ENCODE measurements at places on chromosomes 4 and X.

DNA sequence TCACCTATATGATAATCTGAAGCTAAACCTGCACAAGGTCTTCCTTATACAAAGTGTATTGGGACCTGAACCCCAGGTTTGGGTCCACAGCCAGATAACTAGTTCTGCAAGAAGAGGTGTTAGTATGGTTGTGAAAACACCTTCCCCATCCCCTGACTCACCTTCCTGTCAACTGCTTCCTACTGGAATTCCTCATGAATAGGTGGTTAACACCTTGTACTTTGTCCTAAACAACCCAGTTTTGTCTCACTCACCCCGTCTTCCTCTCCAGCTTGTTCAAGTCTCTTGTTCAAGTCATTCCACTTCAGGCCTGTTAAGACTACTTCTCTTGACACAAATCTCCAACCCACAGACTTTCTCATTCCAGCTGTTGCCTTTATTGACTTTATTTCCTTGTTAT, 45.5 kb downstream of the CCNG2 start:
- no peak for DNase-seq

DNA sequence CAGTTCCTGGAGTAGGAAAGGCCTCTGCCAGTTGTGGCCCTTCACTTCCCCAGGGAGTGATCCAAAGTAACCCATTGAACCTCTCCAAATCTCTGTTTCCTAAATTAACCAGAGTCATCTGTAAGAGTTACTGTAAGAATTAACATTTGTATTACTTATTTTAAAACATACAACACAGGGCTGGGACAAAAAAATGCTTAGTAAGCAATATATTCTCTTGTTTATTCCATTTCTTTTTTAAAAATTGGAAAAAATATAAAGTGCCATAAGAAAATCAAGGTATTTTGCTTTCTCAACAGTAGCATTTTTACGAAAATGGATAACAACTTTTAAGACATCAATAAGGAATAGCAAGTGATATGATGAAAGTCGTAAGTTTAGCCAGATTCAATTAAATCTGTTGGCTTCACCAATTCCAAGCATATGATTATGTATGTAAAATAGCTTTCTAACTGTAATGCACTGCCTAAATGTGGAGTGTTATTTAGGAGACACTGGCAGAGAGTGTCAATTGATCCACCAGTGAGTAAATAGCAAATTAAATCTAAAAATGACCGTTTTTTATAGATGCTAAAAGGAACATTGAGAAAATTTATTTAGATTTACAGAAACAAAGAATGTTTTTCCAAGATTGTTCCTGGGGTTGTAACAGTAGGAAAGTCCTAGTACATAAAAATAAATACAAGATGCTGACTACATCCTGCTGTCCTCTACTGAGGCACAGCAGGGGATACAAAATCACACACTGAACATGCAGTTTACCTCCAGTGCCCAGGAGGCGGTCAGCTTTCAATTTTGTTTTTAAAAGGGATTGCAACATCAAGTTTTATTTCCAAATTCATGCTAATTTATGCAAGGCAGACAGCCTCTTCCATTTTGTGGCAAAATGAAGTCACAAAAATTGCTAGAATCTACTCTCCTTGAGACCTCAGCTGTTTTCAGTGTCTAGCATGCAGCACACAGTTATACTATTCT, 53.7 kb downstream of the GPM6A start:
- DNase-seq: no peak

DNA sequence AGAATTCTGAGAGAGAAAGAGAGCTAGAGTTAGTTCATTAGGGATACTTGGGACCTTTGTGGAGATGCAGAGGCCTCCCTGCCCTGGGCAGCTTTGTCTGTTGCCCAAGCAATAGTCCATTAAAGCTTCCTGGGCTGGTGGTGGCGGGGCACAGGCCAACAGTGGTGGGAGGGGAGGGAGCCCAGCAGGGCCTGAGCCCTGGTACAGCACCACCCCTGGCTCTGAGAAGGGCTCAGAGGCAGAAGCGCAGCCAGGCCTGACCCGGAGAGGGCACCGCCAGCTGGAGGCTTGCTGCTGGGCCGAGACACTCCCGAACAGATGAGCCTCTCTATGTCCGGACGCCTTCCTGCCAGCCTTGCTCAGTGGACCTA, 65.3 kb downstream of the EFNB1 start:
- no peak for DNase-seq

DNA sequence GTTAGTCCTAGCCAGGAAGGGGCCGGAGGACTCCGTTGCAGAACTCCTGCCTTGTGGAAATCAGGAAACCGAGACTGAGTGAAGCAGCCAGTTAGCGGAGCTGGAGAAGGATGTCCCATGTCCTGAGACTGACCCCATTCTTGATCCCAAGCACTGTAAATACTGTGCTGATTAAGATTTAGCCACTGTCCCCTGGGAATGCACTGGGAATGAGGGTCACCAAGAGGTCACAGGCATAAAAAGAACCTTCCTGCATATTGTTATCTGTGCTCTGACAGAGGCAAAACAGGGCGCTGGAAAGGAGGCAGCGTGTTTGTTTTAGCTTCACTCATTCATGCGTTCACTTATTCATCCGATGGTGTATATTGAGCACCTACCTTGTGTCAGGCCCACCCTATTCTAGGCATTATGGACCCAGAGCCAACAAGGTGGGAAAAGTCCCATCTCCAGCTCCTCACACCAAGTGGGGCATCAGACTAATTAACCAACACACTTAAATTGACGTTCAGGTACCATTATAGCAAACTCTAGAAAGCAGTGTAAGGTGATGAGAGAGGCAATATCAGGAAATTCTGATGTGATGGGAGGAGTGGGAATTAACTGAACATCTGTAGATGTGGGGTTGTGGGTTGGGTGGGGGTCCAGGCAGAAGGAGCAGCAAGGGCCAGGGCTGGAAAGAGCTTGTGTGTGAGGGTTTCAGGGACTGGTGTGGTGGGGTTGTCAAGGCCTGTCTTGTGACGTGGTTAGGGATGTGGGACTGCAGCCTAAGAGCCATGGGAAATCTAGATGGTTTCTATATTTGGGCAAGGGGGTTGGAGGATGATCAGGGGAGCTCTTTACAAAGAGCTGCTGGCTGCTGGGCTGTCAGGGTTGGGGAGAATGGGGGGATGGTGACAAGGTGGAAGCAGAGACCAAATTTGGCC, 10.6 kb upstream of the SLC2A9 start:
- DNase-seq: no peak

- DNase-seq: no peak
Observed at GRCh38 chr4:153976954-153977353, 188.1 kb upstream of the SFRP2 start.

DNA sequence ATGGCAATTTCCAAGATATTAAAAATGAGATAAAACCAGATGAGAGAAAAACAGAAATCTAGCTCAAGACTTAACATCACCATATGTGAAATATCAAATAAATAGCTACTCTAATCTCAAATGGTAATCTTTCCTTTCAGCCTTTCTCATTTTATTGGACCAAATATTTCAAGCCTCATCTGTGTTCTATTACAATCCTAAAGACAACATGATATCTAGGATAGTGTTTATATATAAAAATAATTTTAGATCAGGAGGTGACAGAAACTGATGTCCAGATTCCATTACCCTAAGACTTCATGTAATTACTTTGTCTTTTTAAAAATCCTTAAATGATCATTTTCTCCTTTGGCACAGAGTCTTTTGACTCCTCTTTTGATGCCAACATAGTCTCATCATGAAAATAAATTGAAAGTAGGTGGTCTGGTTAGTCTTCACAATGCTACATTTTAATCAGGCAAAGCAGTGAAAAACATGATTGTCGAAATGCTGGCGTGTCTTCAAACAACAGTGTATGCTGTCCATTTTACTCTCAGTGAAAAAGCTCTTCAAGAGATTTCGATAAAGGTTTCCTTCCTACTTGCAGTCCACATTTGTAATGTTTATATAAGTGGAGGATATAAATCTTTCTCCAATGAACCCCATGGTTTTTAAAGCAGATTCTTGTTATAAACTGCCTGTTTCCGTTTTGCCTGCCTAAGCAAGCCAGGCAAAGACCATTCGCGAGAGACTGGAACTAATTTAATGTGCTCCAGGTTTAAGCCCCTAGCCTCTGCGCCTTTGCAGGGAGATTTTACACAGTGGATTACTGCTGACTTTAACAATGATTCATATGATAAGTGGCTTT, 169.8 kb downstream of the SCFD2 start:
- DNase-seq: no peak

GRCh38 chrX:20527558-20528011, 260.9 kb upstream of the RPS6KA3 start:
- no peak for DNase-seq

DNA sequence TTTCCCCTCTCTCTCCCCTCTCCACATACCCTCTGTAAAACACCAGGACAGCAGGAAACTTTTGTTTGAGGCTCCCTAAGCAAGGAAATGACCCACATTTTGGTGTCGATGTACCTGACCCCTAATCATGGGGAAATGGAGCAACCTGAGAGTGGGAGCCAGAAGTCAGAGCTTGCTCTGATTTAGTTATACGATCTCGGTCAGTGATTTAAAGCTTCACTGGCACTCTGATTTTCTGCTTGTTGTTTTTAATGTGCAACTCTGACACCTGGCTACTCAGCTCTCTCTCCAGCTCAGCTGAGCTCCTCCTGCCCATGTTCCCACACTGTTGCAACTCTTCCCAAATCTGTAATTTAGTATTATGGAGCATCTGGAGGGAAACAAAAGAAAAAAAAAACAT, 408.6 kb downstream of the ADAM29 start:
- DNase-seq: no peak

- peak; percentile 87 for DNase-seq
Observed at GRCh38 chrX:131746491-131746968, 202.7 kb downstream of the OR13H1 start.

DNA sequence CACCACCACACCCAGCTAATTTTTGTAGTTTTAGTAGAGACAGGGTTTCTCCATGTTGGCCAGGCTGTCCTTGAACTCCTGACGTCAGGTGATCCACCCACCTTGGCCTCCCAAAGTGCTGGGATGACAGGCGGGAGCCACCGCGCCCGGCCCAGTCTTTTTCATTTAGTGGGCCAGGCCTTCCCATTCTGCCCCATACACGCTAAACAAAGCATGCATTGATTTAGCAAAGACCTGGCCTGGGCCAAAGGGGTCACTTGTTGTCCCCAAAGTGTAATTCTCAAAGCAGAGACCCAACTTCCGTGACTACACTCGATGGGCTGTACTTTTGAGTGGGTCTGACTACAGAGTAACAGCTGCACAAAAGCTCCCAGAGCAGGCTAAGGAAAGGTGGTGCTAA, 29.2 kb downstream of the CNGA2 start:
- DNase-seq: no peak

- no peak for DNase-seq
Observed at GRCh38 chr4:73103799-73104503, 34.4 kb upstream of the COX18 start.

DNA sequence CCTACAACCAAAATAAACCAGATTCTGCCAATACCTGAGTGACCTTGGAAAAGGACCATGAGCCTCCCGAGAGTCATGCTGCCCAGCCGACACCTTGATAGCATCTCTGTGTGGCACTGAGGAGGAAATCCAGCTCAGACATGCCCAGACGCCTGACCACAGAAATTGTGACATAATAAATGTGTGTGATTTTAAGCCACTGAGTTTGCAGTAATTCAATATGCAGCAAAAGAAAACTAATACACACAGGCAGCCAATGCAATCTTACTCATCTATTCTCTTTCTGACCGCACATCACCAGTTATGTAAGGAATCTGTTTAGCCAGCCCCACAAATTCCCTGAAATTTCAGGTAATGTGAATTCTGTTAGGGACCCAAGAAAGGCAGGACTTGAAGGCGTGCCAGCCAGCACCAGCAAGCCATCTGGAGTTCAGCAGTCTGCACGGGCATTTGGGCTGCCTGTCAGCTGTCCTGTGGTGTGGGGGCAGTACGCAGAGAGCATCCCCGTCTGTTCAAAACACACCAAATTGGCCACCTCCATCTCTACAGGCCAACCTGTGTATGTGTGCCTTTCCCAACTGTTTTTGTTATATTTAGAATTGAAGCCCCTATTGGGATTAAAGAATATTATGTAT, 176.4 kb downstream of the NLGN4X start:
- DNase-seq: no peak

DNA sequence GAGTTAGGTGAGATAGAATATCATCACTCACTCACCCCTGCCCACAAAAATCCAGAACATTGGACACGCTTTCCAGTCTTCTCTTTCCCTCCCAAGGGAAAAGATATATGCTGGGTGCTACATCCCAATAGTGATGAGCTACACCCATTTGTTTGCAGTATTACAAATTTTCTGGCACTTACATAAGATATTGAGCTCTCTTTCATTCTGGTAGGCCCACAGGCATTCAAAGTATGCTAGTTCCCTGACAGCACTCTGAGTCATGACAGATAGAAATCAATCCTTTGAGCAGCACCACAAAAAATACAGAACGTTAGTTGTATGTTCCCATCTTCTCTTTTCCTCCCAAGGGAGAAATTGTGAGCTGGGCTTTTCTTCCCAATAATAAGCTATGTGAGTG, 477.6 kb upstream of the GRID2 start:
- no peak for DNase-seq

GRCh38 chr4:37659696-37660095, 26.5 kb downstream of the RELL1 start:
- no peak for DNase-seq

- DNase-seq: no peak
Observed at GRCh38 chr4:120078216-120078615, 11.6 kb upstream of the MAD2L1 start.

DNA sequence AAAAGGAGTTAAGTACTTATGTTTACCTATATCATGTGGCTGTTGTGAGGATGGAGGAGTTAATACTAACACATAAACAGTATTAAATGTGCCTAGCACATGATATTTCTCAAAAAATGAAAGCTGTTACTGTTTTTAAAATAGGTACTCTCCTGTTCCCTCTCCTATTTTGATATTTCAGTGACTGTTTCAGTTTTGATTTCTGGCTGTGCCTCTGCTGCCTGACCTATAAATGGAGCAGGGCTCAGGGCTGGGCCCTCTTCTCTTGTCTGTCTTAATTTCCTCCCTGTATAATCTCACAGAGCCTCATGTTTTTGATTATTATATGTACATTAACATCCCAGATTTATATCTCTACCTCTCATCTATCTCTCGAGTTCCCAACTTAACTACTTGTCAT, 93.3 kb downstream of the UGT8 start:
- DNase-seq: no peak

DNA sequence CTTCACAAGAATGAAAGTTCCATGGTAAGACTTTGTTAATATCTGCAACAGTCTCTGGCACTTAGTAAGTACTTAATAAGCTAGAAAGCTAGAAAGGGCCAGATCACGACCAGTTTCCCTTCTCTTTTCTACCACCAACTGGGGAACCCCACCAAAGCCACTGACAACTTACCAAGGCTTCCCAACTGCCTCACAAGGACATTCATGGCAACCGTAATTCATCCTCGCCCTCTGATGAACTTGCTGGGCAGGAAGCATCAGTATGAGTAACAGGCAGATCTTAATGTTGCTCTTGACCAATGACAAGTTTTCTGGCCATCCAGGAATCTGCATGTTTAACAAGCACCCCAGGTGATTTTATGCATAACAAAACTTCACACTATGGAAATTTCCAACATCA, 23.2 kb upstream of the ZCCHC13 start:
- DNase-seq: no peak

Data from CD4-positive, alpha-beta T cell treated with Interleukin-1 beta for 1 hour (primary cell).